ENCODE measurements at places on chromosomes 2 and 18.

DNA sequence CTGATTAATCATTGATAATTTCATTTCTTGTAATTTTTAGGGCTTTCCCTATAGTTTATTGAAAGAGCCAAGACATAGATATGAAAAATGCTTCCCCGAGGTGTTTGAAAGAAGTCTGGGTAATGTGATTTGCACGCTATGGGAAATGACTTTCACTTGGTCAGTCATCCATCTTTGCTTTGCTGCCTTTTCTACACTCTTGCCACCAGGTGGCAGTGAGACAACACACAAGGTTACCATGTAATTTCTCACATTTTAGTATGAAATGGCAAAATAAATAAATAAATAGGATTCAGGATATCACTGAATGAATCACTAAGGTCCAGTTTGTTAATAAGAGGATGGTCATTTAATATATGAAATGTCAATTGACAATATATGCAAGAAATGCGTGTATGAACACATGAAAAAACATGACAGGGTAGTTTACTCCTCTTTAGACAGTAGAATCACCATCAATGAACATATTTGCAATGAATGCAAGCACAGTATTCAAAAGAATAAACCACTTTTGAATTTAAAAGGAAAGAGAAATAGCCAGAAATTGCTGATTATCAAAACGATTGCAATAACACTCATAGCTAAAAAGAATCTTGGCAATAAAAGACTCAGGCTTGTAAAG is 52.2 kb upstream of the KCNH7 start:
- DNase-seq, result peak; percentile 9

- no peak for DNase-seq
Observed at GRCh38 chr2:156398176-156398575, 38.0 kb upstream of the GPD2 start.

GRCh38 chr18:50008306-50008705 is 186.6 kb downstream of the MYO5B start:
- no peak for DNase-seq

GRCh38 chr2:239025951-239026461 is 178.1 kb downstream of the TWIST2 start:
- no peak for DNase-seq

GRCh38 chr18:69999656-70000055 is 52.0 kb upstream of the CD226 start:
- DNase-seq, result no peak

DNA sequence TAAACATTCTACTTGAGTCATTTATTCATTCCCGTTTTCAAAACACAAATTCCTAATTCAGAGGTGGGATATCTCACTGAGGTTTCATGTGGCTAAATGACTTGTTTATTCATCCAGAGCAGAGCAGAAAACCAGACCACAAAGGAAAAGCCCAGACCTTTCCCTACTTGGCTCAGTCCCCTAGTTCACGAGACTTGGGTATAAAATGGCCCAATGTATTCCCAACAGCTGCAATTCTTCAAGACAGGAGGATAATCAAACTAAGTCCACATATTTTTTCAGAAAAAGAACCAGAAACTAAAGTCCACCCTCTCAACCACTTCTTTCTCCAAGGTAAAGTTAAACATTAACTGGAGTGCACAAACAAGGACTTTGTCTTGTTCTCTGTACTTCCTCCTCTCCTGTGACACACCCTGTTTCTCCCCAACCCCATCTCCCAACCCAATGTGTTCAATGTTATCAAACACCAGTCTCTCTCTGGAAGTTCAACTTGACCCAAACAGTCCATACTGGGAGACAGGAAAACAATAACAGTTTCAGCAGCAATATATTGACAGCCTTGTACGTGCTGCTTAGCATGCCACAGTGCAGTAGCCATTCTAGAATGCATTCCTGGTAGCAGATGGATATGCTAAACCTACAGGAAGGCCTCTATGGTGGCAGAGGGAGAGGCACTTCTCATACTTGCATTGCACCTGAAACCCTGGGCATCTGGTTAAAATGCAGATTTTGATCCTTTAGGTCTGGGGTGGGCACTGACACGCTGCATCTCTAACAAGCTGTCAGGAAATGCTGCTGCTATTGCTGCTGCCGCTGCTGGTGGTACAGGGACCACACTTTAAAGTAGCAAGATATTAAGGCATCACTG is 110.7 kb downstream of the INO80D start:
- no peak for DNase-seq

- DNase-seq, result no peak
Observed at GRCh38 chr18:48663931-48664847, 125.4 kb downstream of the CTIF start.

DNA sequence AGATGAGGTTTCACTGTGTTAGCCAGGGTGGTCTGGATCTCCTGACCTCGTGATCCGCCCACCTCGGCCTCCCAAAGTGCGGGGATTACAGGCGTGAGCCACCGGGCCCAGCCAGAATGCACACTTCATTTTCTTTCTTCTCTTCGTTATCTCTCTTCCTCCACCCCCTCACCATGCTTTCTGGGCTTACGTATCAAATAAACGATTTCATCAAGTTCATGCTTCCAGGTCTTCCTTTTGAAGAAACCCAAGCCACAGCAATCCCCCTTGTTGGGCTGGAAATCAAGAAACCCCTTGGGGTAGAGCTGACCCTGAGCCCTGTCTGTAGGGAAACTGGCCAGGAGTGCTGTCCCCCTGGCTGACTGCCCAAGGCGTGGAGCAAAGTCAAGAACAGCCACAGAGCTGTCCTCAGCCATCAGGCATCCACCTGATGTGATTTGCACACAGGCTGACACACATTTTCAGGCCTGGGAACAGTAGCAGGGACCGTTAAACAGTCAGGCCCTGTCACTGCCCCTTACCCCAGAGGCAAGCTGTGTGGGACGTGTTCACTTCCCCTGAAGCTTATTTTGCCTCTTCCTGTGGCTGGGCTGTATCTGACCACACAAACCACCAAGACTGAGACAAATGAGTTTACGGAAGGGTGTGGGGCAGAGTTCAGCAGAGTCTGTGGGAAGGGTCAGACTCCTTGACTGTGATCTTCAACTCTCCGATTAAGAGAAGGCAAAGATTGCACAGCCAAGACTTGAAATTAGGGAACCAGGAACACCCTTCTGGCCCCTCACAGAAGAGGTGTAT is 15.1 kb upstream of the NMUR1 start:
- no peak for DNase-seq

GRCh38 chr2:71759060-71759459 is 305.7 kb downstream of the DYSF start:
- DNase-seq, result no peak

GRCh38 chr18:65436430-65436829 is 314.4 kb upstream of the CDH7 start:
- DNase-seq, result no peak

- no peak for DNase-seq
Observed at GRCh38 chr2:45169339-45170190, 160.3 kb upstream of the SIX2 start.

DNA sequence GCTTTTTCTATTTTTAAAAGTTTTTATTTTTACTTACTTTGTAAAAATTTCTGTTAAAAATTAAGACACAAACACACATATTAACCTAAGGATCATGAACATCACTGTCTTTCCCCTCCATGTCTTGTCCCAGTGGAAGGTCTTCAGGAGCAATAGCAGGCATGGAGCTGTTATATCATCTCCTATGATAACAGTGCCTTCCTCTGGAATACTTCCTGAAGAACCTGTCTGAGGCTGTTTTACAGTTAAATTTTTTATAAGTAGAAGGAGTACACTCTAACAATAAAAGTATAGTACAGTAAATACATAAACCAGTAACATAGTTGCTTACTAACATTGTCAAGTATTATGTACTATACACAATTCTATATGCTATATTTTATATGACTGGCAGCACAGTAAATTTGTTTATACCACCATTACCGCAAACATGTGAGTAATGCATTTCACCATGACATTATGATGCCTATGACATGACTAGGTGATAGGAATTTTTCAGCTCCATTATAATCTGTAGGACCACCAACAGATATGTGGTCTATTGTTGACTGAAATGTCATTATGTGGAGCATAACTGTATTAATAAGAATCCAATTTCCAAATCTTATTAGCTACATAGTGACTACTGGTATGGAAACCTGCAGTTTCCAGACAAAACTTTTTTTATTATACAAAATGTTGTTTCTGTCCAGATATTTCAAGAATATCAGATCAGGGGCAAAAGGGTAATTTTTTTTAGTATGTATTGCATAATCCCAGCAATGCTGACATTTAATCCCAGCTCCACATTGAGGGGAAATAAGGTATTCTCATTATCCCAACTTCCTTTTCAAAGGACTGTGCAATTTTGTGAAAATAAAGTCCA is 337.2 kb upstream of the SLC39A10 start:
- DNase-seq, result no peak

- no peak for DNase-seq
Observed at GRCh38 chr18:74682141-74682990, 84.7 kb downstream of the ZNF407 start.

GRCh38 chr2:18900691-18901141 is 311.3 kb upstream of the NT5C1B start:
- DNase-seq, result no peak

DNA sequence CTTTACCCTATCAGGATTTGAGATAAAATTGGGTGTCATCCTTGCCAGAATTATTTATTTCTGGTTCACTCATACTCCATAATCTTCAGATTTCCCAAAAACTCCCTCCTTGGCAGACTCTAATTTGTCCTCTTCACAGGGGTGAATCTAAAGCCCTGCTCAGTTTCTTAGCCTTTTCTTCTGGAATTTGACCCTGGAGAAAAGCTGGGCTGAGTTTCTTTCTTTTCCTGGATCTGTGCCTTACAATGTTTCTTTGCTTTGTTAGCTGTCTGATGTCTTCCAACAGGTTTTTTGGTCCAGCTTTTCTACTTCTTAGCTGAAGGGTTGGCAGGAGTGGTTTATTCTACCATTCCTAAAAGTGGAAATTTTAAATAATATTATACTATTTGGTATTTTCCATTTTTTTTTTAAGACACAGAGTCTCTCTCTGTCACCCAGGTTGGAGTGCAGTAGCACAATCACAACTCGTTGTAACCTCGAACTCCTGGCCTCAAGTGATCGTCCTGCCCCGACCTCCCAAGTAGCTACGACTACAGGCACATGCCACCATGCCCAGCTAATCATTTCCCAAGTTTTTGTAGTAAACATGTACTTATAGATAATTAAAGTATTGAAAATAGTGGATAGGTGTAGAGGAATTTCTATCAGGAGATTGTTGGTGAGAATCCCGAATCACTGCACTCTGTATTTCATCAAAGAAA is 138.4 kb upstream of the TWIST2 start:
- DNase-seq, result no peak

DNA sequence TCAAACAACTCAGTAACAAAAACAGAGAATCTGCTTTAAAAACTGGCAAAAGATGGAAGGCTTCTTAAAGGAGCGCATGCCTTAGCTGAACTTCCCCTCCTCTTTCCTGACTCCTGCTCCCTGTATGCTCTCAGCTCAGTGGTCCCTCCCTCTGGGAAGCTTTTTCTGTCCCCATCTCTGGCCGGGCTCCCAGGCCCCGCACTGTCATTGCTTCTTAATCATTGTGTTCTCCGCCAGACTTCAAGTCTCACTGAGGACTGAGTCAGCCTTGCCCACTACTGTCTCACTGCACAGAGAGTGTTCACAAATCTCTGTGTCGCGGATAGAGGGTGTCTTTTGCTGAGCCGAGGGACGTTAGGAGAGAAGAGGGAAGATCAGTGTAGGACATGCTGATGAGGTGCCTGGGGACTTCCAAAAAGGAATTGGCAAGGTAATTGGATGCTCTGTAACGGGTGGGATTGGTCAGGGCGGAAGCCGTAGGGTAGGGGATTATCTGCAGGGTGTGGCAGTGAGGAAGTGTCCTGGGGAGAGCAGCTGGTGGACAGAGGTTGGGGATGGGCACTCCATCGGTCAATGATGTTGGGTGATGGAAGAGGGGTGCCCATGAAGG is 16.2 kb downstream of the TOGARAM2 start:
- DNase-seq, result no peak

GRCh38 chr2:39127973-39128372 is 7.1 kb upstream of the SOS1 start:
- DNase-seq, result no peak

- DNase-seq, result no peak
Observed at GRCh38 chr2:74924463-74925265, 33.8 kb upstream of the POLE4 start.

DNA sequence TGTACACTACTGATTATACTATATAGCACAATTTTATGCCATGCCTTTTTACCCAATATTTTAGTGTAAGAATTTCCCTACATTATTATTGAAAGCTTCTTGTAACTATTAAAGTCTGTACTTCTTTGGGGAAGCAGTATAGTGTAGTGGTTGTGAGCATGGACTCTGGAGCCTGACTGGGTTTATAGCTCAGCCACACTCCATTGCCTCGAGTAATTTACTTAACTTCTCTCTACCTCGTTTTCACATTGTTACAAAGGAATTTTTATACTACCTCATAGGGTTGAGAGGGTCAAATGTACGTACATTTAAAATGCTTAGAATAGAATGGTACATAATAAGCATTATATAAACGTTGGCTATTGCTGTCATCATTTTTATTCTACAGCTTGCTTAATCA is 139.2 kb downstream of the UBR3 start:
- DNase-seq, result no peak

GRCh38 chr2:27281855-27282559 is at the start of gene TRIM54:
Gene TRIM54 (plus strand): TSS chr2:27282429. CDS start chr2:27282732, 303 bp downstream.
- DNase-seq, result no peak
